ENCODE measurements at places on chromosomes 1 and 21. TPM values are rescaled to one million over a fixed set of nuclear protein-coding genes. Genes with fewer than 3 reads are reported as not detected.

Gene OR2L2
- 0.14 TPM for total RNA-seq

Gene PLA2G2A
- 499 TPM for total RNA-seq

Gene RNU1-4
- 7,768 TPM for total RNA-seq

Gene DIO1
- not detected for total RNA-seq

Gene ACADM
- total RNA-seq, result 197 TPM

Gene SPRR2G
- not detected for total RNA-seq

Gene GBP6
- total RNA-seq, result 0.23 TPM

Gene CD1C
- total RNA-seq, result not detected

Gene GNG4
- total RNA-seq, result not detected

Gene ST6GALNAC3
- total RNA-seq, result 5.1 TPM

Gene CFHR3
- 0.36 TPM for total RNA-seq

Gene RGS8
- total RNA-seq, result not detected

Gene HNRNPCL4
- total RNA-seq, result not detected

Gene CFAP45
- total RNA-seq, result 4.1 TPM

Gene DCST2
- 0.25 TPM for total RNA-seq

Gene MYBPH
- not detected for total RNA-seq

Gene FAM72C
- total RNA-seq, result not detected

Gene SCAMP3
- 57.0 TPM for total RNA-seq

Gene KIAA1614
- total RNA-seq, result 16.6 TPM

Gene SERPINC1
- total RNA-seq, result 0.18 TPM
